ENCODE measurements at places on chromosomes 7 and 10.

GRCh38 chr10:4359003-4359402 is 467.0 kb upstream of the AKR1E2 start:
- DNase-seq: no peak

DNA sequence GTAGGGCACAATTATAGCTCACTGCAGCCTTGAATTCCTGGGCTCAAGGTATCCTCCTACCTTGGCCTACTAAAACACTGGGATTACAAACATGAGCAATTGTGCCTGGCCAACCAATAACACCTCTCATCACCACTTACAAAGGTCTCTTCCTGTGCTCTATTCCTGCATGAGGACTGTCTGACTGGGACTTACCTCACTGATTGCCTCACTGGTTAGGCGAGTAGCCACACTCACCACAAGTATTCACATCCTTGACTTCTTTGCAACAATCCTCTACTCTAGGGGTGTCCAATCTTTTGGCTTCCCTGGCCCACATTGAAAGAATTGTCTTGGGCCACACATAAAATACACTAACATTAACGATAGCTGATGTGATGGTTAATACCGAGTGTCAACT is 22.6 kb upstream of the PDIA4 start:
- DNase-seq: no peak

DNA sequence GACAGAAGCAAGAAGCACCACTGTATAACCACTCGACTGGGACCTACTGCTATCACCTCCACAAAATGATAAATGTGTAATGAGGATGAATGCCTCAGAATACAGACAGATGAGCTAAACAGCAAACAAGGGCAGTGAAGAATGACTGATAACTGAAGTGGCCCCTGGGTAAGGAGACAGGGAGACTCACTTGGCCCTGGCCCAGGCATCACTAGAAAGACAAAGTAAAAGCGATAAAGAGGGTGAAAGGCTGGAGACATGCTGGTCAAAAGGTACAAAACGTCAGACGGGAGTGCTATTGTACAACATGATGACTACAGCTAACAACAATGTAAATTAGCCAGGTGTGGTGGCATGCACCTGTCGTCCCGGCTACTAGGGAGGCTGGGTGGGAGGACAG is 27.8 kb upstream of the APBB1IP start:
- DNase-seq: no peak

- no peak for DNase-seq
These were observed 13.3 kb upstream of the PAPSS2 start for GRCh38 chr10:87646192-87646909.

GRCh38 chr7:117800841-117801240 is 72.4 kb downstream of the CTTNBP2 start:
- DNase-seq: no peak

DNA sequence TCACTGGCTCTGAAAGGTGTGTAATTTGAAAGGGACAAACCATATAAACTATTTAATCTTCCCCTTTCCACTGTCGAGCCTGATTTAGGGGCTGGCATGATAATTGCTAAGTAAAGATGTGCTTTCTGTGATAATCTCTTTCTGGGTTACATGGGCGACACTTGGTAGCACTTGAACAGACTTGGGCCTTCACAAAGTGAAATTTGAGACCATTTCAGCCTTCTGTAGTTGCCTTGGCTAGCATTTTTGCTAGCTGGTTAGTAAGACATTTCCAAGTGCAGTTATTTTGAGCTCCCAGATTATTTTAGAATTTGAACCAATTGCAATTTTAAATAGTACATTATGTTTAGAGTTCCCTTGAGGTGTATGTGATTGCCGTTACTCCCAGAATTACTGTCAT is 432.7 kb upstream of the GALNT17 start:
- no peak for DNase-seq

DNA sequence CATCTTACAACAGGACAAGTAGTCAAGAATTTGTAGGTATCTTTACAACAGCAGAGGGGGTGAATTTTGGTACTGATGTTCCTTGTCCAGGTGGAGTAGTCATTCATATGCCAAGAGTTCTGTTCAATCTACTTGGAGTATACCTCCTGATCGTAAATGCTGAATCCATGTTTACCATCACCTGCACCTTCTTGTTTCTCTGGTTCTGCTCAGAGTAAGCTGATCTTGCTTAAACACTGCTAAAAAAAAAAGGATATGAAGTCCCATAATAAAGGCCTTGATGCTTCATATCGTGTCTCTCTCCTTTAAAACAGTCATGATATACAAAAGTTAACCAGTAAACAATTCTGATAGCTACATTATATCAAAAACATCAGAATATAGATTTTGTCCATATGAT is 45.3 kb upstream of the FOXP2 start:
- DNase-seq: no peak

GRCh38 chr7:11228515-11228914 is 254.8 kb downstream of the PHF14 start:
- DNase-seq: peak; percentile 16

DNA sequence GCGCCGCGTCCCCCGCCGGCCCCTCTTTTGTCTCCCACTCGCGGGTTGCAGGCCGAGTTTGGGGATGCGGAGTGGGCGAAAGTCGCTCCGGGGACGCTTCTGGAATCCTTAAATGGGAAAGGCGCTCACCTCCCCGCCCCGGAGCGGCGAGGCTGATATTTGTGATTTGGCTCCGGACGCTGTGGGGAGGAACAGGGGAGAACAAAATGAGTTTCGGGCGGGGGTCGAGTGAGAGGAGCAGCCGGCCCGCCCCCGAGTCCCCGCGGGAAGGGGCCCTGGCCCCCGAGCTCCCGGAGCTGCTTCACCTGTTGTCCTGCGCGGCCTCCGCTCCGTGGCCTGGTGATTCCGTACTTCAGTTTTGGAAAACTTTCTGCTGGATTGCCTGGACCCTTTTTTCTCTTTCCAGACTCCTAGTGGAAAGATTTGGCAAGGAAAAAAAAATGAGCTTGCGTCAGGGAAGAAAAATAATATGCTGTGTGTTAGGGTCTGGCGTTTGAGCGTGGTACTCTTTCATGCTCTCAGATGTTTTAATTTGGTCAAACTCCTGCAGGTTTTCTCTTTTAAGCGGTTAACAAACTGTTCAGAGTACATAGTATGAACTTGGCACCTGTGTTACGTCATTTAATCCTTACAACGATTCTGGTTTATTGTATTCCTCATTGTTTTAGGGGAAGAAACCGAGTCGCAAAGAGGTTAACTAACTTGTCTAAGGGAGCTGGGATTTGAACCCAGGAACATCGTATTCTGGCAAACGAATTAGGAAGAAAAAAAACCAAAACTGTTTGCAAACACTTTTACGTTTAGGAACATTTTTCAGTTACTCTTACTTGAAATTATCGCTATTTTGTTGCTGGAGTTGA is 924 bp downstream of the BMPR1A start:
- DNase-seq: no peak

- no peak for DNase-seq
These were observed 25.1 kb downstream of the DPY19L1 start for GRCh38 chr7:35012160-35012559.

GRCh38 chr10:20582041-20582440 is 315.1 kb downstream of the NEBL start:
- DNase-seq: no peak

GRCh38 chr10:73229567-73229966 is 17.5 kb downstream of the DNAJC9 start:
- DNase-seq: no peak
